ENCODE measurements at places on chromosomes 13 and 19. TPM values are rescaled to one million over a fixed set of nuclear protein-coding genes. Genes with fewer than 3 reads are reported as not detected.

- DNase-seq = peak; percentile 86
These were observed 5.5 kb downstream of the IER2 start for GRCh38 chr19:13155472-13156359.

- DNase-seq = peak; percentile 7
These were observed 8.6 kb upstream of the CEACAM6 start for GRCh38 chr19:41746593-41747227.

DNA sequence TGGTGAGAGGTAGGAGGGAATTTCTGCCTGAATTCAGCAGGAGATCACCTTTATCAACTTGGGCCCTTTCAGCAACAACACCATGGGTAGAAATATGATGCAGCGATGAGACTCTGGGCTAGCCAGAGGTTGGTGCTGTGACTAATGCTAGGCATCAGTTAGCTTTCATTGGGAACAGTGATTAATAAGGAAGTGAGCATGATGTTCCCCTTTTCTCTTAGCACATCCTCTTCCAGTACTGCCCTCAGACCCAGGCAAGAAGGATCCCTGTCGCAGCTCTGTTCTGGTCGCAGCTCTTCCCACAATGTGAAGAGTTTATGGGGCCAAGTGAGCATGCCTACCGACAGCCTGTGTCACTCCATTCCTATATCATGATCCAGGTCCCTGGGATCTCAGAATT lies 100.5 kb downstream of the FLT1 start:
- DNase-seq = no peak

The PDX1 gene
- not detected for polyA plus RNA-seq

DNA sequence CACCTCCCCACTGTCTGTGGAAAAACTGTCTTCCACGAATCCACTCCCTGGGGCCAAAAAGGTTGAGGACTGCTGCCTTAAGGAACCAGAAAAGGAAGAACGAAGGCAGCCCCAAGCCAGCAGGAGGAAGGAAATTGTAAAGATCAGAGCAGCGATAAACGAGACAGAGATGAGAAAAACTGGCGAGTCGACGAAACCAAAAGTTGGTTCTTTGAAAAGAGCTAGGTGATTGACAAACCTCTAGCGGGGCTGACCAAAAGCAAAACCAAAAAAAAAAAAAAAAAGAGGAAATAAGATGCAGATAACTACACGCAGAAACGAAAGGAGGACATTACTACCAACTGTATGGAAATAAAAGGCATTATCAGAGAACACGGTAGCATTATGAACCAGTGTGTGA lies 76.9 kb downstream of the GADD45B start:
- DNase-seq = no peak

GRCh38 chr19:5580161-5580571 lies 12.4 kb upstream of the TINCR start:
- DNase-seq = no peak

GRCh38 chr19:48510421-48511268 lies 990 bp downstream of the LMTK3 start:
- DNase-seq = peak; percentile 60

DNA sequence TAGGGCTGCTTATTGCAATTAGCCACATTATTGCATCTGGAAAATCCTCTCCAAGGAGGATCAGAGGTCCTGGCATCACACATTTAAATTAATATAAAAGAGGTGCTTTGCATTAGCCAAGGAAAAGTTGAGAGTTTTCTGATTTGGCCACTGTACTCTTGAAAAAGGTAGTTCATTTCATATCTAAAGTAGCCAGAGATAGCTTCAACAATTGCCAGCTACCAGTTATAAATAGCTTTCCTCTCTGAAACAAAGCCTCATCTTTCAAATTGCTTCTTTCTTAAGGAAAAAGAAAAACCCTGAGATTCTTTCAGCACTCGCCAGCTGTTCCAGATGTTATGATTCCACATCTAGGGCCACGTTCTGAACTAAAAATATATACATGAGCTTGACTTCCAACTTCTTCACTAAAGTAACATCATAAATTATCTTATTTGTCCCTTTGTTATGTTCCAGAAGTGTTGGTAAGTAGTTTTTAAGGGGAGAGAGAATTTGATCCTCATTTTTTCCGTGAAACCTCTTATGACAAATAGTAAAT lies 69.6 kb downstream of the ERCC5 start:
- no peak for DNase-seq

The COL4A2 gene
- 111 TPM for polyA plus RNA-seq

- peak; percentile 76 for DNase-seq
These were observed 25.3 kb upstream of the OR10H2 start for GRCh38 chr19:15702534-15702930.

Data from heart right ventricle (tissue), 16 donors.